ENCODE measurements at places on chromosomes 5 and 9.

DNA sequence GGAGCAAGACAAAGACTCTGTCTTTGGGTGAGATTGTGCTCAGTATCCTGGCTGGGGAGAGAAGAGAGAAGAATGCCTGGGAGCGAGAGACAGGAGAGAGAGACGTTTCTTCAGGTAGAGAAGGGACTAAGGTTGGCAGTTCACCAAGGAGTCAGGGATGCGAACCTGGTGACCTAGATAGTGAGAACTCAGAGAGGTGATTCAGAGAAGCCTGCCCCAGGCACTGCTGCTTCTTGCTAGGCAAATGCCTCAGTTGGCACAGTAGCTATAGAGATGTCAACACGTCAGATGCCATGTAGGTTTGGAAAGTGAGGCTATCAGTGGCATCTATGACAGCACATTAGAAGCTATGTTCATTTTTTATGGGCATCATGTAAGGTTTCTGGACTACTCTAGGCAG lies 231.6 kb upstream of the VLDLR start:
- DNase-seq: no peak

GRCh38 chr9:1917396-1917935 lies 97.7 kb upstream of the SMARCA2 start:
- no peak for DNase-seq

DNA sequence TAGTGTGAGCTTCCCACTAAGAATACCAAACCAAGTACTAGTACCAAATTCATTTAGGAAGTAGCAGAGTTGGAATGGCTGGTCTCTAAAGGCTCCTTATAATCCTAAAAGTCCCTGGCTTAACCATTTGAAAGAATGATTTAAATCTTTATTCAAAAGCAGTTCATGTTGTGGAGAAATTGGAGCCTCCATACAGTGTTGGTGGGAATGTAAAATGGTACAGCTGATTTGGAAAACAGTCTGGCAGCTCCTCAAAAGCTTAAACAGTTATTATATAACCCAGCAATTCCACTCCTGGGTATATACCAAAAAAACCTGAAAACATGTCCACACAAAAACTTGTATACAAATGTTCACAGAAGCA lies 2.9 kb downstream of the PLIN2 start:
- no peak for DNase-seq

DNA sequence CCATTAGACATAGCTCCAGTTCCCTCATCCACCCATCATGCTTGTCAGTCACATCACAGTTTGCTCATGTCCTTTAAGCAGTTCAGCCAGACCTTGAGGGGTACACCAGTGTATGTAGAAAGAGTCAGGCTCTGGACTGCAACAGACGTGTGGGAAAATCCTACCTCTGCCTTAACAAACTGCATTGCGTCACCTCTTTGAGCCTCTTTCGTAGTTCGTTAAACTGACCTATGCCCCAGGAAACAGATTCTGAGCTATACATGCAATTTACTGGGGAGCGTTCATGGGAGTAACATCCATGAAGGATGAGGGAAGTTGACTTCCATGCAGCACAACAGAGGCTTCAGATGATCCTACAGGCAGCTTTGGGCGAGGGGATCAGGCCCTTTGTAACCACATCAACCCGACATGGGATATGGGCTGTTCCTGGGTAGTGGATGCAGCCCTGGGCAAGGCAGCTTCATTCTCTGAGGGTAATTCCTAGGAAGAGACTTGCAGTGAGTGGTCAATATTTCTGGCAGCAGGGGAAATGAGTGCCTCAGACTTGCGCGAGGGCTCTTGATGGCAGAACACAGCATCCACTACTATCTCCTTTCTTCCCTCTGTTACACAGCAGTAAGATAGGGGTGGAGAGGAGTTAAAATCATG lies 4.3 kb downstream of the SPINK4 start:
- no peak for DNase-seq

DNA sequence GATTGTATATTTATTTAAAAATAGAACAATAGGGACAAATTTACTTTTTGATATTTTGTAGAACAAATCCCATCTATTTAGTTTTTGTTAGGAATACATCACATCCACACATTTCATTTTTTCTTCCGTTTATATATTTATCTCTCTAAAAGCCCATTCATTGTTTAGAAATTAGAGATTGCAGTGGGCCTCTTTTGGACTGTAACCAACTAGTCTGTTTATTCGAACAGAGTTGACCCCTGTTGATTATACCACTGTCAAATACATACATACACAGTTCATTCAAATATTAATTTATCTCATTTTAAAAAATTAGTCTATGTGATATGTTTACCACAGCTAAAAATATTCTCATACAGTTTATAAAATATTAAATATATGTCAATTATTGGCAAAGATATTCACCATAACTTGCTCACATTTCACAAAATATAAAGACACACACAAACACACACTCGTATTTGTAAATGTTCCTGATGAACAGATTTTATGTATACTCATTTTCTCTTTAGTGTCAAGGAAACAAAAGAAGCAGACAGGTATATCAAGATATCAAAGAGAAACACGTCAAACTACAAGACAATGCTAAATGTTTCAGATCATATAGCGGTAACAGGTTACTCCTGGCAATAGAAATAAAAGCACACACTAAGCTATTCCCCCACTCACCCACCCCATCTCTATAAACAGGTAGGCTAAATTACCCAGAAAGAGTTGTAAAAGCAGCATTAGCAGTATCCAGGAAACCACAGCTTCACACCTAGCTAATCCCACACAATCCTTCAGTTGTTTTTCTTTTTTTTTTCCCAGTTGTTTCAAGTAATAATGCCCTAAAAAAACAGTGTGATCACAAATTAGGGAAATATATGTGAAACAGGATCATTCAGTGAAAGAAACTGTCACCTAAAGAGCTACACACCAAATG lies 283.9 kb downstream of the ADAMTS6 start:
- DNase-seq: no peak

DNA sequence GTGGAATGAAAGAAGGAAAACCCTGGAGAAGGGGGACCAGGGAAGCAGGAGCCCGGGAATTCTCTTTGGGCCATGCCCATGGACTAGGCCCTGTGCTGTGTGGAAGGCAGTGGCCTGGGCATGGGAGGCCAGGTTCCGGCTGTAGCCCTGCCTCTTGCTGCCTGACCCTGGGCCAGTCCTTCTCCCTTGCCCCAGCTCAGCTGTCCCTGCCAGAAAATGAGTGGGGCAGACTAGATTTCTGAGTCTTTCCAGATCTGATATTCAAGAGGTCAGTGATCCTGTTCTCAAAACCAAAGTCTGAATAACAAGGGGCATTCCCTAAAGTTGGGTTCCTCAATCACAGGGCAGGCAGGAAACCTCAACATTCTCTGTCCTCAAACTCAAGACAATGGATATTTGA lies 24.8 kb upstream of the CORO2A start:
- DNase-seq: no peak

GRCh38 chr5:73957397-73958001 lies 331.5 kb downstream of the ARHGEF28 start:
- DNase-seq: no peak

GRCh38 chr9:120761006-120761405 lies 32.2 kb downstream of the FBXW2 start:
- DNase-seq: no peak

- no peak for DNase-seq
These were observed 67.2 kb upstream of the CCDC152 start for GRCh38 chr5:42689391-42689790.

- DNase-seq: peak; percentile 20
These were observed 92.2 kb downstream of the DOCK8 start for GRCh38 chr9:306907-307306.

DNA sequence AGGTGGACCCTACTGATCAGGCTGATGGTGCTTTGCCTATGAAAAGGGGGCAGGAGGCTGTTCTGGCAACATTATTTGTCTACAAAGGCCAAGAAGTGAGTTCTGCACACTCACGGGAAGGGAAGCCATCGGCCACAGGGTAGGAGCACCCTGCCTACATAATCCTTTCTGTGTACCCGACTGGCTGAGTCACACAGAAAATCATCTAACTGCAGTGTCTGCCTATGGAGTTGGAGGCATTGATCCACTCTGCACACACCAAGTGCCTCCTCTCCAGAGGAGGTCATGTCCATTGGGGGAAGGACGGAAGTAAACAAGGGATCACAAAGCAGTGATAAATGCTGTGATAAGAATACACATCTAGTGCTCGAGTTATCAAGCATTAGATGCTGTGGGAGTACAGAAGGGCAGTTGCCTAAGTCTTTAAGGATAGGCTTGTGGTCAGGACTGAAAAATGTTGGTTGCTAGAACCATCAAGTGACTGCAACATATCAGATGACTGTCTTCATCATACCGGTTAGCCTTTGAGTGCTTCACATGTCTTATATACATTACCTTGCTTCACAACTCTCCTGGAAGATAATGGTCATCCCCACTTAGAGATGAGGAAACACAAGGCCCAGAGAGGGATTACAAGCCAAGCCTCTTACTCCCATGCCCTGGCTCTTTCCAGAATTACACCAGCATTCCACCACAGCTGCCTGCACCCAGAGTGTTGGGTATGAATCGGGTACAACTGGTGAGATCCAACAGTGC lies 1.3 kb upstream of the SLC2A8 start:
- no peak for DNase-seq

All from stimulated activated CD8-positive, alpha-beta memory T cell treated with anti-CD3 and anti-CD28 coated beads, Interleukin-7, amount 100 ng/mL, for 1 hour (primary cell).